Gastroesophageal sphincter (tissue), 4 donors: ENCODE measurements at places on chromosomes 16 and 17.

DNA sequence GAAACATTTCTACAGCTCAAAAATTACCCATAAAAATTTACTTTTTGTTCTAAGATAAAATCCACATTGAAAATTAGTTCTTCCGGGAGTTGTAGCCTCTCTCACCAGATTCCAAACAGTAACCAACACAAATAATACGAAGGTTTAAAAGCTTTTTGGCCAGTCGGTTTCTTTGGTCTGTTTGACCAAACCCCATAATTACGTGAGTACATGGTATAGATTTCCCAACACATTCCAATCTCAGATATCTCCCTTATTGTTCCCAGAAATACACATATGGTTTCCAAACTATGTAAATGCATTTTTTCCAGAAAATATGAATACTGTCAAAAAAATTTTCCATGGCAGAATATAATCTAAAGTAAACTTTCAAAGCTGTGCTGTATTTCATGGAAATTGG lies 722.0 kb downstream of the KCNJ2 start:
- ATAC-seq: no peak

DNA sequence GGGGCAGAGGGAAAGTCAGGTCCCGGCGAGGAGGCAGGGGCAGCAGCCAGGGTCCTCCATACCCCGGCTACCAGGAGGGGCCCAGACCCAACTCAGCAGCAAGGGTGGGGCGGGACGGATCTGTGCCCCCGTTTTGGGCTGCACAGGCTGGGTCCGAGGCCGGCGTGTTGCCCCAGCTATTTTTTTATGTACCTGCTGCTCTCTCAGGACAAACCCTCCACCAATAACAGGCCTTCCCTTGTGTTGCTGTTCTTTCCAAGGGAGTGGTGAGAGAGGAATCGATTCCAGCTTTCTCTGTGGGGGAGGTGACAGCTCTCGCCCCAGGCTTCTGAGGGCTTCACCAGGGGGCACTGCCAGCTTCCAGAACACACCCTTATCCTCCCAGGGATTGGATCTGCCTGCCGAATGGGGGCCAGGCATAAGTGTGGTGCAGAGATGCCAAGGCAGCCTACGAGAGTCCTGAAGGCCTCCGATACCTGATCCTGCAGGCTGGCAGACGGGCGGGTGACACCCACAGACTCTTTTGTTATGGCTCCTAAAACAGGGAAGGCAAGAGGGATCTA lies 22.3 kb downstream of the RTN4RL1 start:
- ATAC-seq: no peak

- ATAC-seq: no peak
These were observed at the start of gene SLC22A31 for GRCh38 chr16:89200124-89200849. SLC22A31 (minus strand) TSS chr16:89200537; CDS start chr16:89200501, 36 bp downstream.

DNA sequence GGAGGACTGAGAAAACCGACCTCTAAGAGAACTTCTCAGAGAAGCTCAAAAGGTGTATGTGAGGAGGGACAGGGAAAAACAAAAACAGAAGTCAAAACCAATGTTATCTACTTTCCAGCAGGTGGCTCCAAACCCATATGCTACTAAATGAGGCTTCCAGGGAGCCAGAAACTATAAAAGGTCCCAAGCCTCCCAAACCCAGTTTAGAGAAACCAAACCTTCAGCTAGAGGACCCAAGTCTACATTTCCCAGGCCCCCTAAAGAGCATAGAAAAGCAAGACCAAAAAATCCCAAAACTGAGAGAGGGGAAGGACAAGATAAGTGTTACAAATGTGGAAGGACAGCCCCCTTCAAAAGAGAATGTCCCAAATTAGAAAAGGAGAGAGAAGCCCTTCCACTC lies 3.7 kb downstream of the HPR start:
- ATAC-seq: no peak

GRCh38 chr17:6574687-6575595 lies 18.6 kb upstream of the PITPNM3 start:
- ATAC-seq: peak; percentile 19

DNA sequence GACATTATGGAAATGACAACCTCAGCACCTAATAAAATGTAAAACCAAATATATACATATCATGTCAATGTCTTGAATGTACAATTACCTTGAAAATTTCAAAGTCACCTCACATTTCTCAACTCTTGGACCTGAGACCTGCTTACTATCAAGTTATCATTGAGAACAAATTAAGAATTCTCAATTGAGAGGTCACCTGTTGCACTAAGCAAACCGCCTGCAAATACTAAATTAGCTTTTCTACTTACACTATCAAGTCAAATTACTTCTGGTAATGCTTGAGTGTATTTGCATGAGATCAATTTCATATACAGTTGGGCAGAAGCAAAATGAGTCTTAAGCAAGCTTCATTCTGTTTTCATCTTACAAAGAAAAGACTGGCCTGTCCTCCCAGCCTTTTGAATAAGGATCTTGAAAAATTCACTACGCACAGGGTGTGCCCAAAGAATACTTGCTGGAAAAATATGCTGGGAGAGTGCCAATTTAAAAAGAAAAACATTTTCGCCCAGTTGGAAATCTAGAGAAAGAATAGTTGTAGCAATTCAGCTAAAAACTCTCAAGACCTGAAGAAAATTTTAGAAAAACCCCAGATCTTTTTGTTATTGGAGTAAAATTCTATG lies 35.7 kb downstream of the KANSL1 start:
- ATAC-seq: peak; percentile 72

- ATAC-seq: no peak
These were observed 139.0 kb downstream of the DNAH9 start for GRCh38 chr17:11737313-11737679.

DNA sequence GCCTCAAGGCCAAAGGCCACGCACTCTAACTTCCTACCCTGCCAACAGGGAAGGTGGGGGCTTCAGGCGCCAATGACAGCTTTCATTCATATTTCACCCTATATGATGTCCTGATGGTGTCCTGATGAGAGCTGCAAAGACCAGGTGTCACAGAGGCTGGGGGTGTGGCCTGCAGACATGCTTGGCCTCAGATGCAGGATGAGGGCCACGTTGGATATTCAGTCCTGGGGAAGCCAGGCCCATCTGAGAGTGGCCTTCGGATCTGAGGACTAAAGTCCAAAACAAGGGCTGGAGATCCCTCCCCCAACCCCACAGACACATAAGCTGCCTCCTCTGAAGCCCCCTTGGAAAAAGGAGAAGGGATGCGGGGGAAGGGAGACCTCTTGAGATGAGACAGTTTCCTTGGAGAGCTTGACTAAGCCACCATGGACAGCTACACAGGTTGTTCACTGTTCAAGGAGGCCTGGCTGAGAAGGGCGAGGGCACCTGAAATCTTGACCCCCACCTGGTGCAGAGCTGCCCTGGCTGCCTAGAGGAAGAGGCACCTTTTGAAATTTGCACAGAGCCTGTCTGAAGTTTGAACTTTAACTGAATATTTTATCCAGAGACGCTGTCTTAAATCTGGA lies 24.3 kb upstream of the GSG1L start:
- ATAC-seq: no peak

DNA sequence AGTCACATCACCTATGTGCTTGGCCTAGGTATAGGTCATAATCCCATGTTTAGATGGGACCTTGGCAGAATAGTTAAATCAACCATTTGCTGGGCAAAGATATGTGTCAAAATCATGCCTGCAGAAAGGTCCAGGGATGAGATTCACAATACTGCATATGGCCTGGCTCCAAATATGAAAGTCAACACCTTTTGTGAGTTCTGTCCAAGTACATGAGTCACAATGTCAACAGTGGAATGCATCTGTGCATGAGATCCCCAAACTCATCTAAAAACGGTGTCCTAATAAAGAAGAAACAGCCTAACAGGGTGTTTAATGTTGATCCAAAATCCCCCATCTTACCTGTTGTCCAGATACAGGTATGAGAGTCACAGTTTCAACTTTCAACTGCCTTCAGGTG lies 1847.5 kb downstream of the TP53TG3F start:
- ATAC-seq: no peak

- no peak for ATAC-seq
These were observed 1.8 kb upstream of the CDRT4 start for GRCh38 chr17:15469260-15469659.

- no peak for ATAC-seq
These were observed 2115.3 kb downstream of the TP53TG3F start for GRCh38 chr16:35574454-35575431.

- ATAC-seq: peak; percentile 37
These were observed 7.0 kb upstream of the ARHGAP23 start for GRCh38 chr17:38421171-38421841.

- no peak for ATAC-seq
These were observed 51.6 kb downstream of the NUP93 start for GRCh38 chr16:56781528-56781961.

DNA sequence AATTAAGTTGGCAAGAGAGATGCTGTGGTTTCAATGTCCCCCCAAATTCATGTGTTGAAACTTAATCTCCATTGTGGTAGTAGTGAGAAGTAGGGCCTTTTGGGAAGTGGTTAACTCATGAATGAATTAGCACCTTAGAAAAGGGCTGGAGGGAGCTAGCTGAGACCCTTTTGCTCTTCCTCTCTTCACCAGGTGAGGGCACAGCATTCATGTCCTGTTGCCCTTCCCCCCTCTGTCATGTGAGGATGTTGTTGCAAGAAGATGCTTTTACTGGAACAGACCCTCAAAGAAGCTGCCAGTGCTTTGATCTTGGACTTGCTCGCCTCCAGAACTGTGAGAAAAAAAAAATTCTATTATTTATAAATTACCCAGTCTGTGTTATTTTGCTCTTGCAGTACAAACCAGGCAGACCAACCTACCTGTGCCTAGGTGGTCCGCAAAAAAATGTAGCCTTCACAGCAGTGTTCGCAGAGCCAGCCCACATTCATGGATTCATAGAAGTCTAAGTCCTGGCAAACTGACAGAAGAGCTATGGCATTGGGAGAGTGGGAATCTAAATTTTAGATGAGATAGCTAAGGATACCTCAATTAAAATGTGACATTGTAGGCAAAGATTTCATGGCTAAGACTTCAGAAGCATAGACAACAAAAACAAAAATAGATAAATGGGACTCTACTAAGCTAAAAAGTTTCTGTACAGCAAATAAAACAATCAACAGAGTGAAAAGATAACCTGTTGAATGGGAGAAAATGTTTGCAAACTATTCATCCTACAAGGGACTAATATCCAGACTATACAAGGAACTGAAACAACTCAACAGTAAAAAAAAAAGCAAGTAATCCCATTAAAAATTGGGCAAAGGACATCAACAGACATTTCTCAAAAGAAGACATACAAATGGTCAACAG lies 32.0 kb upstream of the ABCA5 start:
- ATAC-seq: no peak

DNA sequence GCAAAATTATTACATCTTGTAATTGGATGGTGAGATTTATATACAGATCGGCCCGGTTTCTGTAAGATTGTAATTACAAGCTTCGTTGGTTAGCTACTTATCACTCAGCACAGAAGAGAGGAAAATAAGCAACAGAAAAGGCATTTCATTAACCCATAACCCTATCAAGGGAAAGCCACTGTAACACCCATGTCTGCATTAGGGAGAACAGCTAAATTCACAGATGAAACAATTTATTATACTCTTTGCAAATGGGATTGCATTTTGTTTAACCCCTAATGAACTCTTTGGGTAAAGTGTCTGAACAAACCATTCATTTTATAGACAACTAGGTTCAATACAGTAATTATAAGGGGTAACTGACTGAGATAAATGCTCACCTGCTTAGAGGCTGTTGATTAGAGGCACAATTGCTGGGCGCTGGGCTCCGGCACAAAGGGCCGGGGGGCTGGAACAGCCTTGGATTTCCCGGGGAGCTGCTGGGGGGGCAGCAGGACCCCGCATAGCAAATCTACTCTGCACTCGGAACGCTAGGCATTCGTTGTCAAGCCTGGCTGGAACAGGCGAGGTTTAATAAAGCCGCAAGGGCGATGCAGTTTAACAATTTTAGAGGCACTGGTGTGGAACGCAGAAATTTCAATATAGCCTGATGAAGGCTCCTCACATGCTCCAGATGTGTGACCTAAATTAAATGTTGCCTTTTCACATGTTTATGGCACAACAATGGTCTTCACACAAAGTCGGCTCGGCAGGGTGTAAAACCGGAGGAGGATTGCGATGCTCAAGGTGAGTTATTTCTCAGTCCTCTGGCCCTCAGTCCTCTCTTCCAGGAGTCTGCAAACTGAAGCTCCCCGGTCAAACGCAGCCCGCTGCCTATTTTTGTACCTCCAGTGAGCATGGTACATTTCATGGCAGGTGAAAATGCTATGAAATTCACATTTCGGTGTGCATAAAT lies 134.0 kb upstream of the IRX6 start:
- no peak for ATAC-seq
